ENCODE measurements at places on chromosomes 3 and 15.

GRCh38 chr3:28923994-28924393 is 356.9 kb upstream of the RBMS3 start:
- no peak for DNase-seq

GRCh38 chr3:55172913-55173312 is 245.1 kb upstream of the LRTM1 start:
- no peak for DNase-seq

DNA sequence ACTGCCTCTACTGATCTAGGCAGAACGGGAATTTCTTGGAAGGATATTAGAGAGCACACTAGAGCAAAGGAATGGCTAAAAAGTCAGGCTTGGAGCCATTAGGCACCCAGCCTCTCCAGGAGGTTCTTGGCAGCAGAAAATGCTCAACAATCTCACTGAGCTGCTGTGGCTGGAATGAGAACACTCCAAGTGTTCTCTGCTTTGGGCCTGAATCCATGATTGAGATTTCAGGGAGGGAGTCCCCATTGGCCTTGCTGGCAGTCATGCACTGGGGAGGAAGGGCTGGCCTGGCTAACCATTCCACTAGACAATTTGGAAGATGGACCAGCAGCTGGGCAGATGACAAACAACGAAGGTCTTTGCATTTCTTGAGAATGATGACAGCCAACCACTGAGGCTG is 362.6 kb downstream of the SHQ1 start:
- DNase-seq, result no peak

GRCh38 chr3:98730338-98730737 is 32.8 kb upstream of the ST3GAL6 start:
- no peak for DNase-seq

- DNase-seq, result no peak
Observed at GRCh38 chr3:103803787-103804186, 1369.0 kb downstream of the ZPLD1 start.

DNA sequence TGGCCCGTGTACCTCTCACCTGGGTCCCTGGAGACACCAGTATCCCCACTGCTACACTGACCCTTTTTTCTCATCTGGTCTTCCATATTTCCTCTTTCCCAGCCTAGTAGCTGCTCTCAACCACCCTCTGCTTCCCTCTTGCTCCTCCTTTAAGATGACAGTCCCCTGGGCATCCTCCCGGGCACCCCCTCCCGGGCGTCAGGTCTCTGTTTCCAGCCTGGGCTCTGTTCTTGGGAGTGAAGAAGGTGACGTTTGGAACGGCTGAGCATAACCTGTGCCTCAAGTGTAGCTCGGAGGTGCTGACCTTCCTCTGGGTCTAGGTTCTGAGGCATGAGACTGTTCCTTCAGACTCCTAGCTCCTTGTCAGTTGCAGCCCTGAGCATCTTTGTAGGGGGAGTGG is 101.2 kb downstream of the VGLL4 start:
- DNase-seq, result no peak
